ENCODE measurements at places on chromosomes 13 and 19. TPM values are rescaled to one million over a fixed set of nuclear protein-coding genes. Genes with fewer than 3 reads are reported as not detected.

DNA sequence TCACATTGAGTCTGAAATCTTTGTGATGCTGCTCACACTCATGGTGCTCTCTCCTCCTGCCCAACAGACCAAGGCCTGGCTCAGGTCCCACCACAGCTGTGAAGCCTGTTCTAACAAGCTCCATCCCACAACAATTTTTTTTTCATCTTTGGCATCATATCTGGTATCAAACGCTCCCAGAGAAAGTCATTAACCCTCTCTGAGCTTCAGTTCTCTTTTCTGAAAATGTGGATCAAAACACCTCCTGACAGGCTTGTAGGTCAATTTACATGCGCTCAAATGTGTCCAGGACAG, 224.4 kb downstream of the LACC1 start:
- no peak for DNase-seq

The RNF113B gene
- polyA plus RNA-seq = not detected

DNA sequence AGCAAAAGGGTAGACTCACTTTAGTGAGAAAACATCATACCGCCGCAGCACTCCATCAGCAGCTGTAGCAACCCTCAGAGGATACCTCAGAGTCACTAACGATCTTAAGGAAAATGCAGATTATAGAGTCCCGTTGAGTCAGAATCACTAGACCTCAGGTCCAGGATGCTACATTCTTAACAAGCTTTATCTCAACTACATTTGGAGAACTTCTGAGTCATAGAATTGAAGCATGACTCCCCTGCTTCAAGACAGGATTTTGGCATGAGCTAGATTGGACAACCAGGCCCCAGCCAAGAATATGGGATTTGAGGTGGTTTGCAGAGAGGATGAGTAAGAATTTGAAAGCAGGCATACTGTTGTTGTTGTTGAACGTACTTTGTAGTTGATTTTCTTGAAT, 118.9 kb upstream of the UBL3 start:
- DNase-seq = no peak

- DNase-seq = no peak
These were observed 7.0 kb downstream of the SLC1A6 start for GRCh38 chr19:14972676-14973075.

DNA sequence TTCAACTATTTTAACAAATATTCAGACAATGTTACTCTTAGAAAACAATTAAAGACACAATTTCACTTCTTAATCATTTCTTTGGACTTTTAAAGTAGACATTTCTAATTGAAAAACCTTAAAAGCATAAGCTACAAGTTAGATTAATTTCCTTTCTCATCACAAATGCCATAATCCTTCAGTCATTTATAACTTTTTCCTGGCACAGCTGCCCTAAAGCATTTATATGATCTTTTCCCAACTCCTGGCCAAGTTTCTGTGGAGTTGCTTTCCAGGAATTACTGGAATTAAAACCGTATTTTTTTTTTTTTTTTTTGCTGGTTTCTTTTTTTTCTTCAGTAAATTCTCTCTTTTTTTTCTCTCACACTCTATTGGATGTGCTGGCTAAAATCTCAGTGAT, 615.9 kb downstream of the TBC1D4 start:
- DNase-seq = peak; percentile 61

The CCDC70 gene
- polyA plus RNA-seq = not detected

DNA sequence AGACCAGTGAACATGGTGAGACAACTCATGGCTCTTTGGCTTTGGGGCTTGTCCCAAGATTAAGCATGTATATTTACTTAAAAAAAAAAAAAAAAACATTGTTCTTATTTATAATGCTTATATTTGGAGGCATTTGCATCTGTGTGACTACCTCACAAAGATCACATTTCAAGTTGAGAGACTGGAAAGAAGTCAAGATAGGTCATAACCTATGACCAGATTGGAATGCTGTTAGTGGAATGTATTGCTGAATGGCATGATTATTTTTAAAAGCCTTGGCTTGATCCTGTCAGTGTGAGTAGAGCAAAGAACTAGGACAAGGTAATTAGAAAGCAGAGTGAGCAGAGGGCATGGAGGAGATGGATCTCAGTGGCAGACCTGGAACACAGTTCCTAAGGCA, 214.6 kb downstream of the OXGR1 start:
- DNase-seq = no peak

DNA sequence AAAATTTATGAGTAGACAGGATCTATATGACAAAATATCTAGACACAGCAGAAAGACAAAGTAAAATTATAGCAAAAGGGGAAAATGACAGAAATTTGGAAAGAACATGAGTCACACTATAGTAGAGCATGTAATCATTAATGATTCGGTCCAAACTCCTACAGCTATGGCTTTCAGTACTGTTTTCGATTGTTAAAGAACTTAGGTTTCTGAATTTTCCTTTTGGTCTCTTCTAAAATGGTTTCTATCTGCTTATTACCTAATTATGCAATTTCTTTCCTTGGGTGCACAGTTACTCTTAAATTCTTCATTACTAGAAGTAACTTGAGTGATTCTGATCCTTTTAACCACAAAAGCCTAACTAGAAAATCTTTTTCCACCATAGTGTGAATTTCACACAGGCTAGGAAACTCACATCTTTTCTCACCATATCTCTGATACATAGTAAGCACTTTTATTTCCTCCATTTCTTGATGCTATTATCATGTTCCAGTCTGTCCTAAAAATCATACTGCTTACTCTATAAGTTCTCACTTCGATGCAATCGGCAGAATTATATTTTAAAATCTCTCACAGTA, 1101.4 kb downstream of the PCDH9 start:
- no peak for DNase-seq

DNA sequence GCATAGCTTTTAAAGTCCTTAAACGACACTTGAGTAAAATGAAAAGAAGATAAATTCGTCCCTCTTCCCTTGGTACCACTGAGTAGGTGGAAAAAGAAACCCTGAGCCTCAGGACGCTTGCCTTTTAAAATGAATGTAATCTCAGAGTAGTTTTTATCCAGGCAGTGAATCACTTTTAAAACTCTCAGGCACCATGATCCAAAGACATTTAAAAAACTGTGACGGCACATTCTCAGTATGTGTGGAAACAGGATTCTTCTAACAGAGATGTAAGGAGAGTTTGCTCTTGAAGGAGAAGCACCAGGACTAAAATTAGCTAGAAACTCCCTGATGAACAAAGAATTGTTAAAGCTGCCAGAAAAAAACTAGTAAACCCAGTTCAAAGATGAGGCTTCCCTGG, 105.7 kb upstream of the SLC15A1 start:
- DNase-seq = no peak

- no peak for DNase-seq
These were observed 27.5 kb upstream of the SERPINE3 start for GRCh38 chr13:51311957-51312520.

DNA sequence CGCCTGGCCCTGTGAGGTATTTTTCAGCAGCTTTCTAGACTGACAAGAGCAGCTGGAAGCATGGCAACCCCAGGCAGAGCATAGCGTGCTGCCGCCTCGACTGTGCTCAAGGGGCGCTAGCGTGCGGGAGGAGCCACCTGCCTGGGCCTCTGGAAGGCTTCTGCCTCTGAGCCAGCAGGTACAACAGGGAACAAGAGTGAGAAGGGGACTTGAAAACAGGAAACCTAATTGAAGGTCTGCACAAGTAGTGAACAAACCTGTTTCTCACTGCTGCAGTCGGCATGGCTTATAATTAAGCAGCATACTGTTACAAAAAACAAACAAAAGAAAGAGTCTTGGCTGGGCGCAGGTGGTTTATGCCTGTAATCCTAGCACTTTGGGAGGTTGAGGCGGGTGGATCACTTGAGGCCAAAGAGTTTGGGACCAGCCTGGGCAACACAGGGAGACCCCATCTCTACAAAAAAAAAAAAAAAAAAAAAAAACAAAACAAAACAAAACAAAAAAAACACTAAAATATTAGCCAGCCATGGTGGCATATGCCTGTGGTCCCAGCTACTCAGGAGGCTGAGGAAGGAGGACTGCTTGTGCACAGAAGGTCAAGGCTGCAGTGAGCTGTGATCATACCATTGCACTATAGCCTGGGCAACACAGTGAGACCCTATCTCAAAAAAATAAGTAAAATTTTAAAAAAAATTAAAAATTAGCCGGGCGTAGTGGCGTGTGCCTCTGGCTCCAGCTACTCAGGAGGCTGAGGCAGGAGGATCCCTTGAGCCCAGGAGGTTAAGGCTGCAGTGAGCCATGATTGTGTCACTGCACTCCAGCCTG, 12.6 kb upstream of the GARRE1 start:
- DNase-seq = no peak

- DNase-seq = no peak
These were observed 36.4 kb downstream of the STK24 start for GRCh38 chr13:98540476-98540875.

- peak; percentile 99 for DNase-seq
These were observed at the start of gene MRPS12 for GRCh38 chr19:38930776-38931520. Gene MRPS12, plus strand, starts transcription at chr19:38930944. Its CDS starts 351 bp downstream, at chr19:38931295.

The ARID3A gene
- polyA plus RNA-seq = 11.4 TPM

The THSD1 gene
- 18.4 TPM for polyA plus RNA-seq

The NFIX gene
- polyA plus RNA-seq = 111 TPM

DNA sequence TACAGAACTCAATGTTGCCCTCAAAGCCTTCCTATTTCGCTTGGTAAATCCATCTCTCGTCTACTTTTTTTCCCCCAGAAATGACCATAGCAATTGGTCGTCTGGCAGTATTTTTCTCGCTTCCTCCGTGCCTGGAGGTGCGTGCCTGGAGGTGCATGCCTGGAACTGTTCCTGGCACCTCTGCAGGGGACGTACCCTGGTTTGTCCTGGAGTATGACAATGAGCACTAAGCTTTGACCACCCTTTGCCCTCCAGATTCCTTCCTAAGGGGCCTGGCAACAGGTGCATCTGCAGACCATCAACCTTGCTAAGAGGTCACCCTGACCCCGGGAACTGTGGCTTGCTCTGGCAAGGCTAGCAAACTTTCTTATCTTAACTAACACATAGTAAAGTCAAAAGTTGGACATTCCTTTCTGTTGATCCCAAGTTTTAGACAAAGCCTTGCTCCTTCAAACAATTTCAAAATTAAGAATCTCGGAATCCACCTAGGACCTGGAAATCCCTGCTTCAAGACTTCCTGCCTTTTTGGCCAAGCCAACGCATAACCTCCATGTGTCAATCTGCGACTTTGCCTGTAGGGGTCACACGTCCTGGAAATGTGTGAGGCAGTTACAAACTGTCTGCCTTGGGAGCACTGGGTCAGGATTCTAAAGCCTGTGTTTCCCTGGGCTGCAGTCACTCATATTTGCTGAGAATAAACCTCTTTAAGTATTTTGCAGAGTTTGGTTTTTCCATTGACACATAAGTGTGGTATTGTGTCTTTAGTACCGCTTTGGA, 28.8 kb upstream of the TUBGCP3 start:
- peak; percentile 20 for DNase-seq

- no peak for DNase-seq
These were observed 7.2 kb downstream of the GADD45B start for GRCh38 chr19:2483084-2483483.

DNA sequence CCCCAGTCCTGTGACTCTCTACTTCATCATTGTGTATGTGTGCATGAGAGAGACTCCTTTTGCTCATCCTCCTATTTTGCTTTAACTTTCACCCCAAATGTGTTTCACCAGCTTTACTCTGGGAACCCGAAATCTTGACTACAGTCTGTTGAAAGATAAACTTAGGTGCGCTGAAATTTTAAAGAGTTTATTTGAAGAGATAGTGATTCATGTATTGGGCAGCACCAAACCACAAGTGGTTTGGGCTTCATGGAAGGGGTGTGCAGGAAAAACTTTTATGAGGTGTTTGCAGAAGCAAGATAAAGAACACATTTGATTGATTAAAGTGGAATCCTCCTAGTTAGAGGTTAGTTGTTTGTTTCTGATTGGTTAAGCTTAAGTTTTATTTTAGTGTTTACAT, 50.8 kb upstream of the RFC3 start:
- DNase-seq = no peak

DNA sequence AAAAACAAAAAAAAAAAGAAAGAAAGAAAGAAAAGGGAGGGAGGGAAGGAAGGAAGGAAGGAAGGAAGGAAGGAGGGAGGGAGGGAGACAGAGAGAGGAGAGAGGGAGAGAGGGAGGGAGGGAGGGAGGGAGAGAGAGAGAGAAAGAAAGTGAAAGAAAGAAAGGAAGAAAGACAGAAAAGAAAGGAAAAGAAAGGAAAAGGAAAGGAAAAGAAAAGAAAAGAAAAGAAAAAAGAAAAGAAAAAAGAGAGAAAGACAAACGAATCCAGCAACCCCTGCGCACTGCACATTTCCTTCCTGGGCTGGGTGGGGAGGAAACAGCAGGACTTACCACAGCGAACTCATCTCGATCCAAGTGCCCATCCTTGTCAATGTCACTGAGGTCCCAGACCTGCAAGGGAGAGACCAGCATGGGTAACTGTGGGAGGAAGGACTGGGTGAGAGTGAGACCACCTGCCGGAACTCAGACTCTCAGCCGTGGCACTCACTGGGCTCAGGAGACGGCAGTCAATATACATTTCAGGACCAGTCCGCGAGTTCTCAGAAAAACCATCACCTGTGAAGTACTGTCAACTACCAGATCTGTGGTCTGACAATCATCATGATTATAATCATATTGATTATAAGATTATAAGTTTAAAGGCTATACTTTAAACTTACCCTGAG, 43.3 kb downstream of the EPS15L1 start:
- DNase-seq = no peak

The UBL5 gene
- 164 TPM for polyA plus RNA-seq

The C5AR1 gene
- polyA plus RNA-seq = 1.6 TPM

- DNase-seq = no peak
These were observed 16.3 kb upstream of the DOCK6 start for GRCh38 chr19:11278670-11279069.

DNA sequence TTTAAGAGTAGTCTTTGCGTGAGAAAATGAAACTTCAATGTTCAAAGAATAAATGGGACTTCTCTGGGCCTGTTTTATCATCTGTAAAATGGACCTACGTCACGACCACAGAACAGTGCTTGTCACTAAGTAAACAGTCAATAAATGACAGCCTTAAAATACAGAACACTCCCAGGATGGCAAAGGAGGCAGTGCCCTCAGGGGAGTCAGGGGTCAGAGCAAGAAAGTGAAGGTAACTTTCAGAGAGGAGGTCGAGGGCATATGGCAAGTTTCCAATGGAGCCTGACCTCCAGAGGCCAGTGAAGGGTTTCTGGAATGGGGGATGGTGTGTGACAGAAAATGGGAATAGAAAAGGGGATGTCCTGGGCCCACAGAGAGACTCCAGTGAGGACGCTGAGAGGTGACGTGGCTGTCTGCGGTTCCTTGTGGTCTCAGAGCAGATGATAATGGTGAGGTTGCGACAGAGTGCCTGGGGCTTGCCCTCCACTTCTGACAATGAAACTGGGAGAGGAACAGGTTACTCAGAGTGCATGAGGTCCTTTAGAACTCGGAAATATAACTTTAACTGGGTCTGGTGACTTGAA, 91.8 kb downstream of the UBL3 start:
- no peak for DNase-seq

The KIR2DL3 gene
- polyA plus RNA-seq = not detected

Measured in forelimb muscle (tissue), 1 donor.